ENCODE measurements at places on chromosomes 3 and 15.
A peak's percentile ranks its signal among the peaks of the same experiment; 100 is the strongest.

DNA sequence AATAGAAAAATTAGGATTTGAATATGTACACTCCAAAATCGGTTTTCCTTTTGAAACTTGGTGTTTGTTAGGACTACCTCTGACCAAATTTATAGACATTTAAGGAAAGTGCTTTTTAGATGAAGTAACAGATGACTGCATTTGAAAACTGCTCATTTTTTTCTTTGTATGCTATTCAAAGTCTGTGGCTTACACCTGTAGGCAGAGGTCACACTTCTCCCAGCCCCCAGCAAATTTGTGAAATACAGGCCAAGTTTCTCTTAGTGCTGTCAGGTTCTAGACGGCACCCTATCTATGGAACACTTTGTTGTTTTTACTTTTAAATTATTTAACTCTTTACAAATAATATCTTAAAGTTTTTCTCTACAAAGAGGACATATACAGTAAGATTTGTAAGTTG, 100.8 kb upstream of the C15orf61 start:
- DNase-seq, result no peak

DNA sequence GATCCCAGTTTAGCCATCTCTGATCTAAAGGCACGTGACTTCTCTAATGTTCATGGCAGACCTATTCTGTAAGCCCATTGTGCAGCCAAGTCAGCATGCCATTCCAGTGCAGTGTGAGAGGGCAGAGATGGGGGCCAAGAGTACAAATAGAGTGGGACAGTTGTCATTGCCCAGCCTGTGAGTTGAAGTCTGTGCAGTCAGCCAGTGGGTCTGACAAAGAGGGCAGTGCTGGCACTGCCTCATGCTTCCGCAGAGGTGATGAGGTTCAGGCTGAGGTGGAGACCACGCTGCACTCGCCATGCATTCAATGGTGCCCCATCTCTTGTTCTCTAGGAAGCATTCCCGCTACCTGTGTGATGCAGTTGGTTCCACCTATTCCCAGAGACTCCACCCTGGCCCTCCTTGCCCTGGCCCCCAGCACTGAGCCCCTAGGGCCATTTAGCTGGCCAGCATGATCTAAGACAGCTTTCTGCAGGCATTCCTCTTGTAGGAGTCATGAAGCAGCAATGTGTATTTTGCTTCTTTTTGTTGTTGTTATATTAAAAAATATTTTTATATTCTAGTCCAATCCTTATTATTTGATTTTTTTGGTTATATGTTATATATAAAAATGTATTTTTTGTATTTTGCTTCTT, 3.7 kb downstream of the MRAS start:
- DNase-seq, result no peak

- DNase-seq, result no peak
Measured at GRCh38 chr15:83592370-83593040, 61.4 kb upstream of the ADAMTSL3 start.

- no peak for DNase-seq
Measured at GRCh38 chr15:98884894-98885293, 122.7 kb downstream of the PGPEP1L start.

- DNase-seq, result no peak
Measured at GRCh38 chr3:126401611-126402160, 7.0 kb downstream of the CFAP100 start.

GRCh38 chr3:71317749-71318457, 265.6 kb downstream of the FOXP1 start:
- DNase-seq, result peak; percentile 11

DNA sequence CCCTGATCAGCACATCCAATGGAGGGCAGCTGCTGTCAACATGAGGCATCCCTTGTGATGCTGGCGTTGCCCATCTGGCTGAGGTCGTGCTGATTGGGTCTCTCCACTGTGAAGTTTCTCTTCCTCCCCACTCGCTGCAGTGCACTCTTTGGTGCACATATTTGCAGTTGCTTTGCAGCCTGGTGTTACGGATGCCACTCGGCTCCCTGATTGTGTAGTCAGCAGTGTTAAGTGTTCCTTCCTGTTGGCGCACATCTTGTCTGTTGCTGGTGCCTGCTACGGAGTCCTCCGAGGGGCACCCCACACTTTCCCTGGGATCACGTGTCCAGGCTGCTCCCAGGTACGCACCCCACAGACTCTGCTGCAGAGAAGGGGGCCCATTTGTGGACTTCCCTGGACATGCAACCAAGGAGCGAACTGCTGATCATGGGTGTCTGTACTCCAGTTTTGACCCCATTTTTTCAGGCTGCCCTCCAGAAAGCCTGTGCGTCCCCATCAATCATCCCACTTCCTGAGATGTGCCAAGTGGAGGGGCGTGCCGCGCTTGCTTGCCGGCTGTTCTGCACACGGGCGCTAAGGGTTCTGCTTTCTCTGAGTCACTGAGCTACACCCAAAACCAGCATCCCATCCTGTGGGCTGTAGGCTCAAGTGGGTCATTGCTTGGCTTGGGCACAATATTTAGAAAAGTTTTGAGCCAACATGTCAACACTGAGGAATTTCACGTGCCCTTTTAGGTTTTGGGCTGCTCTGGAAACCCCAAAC, 98.6 kb downstream of the FBLN2 start:
- no peak for DNase-seq

DNA sequence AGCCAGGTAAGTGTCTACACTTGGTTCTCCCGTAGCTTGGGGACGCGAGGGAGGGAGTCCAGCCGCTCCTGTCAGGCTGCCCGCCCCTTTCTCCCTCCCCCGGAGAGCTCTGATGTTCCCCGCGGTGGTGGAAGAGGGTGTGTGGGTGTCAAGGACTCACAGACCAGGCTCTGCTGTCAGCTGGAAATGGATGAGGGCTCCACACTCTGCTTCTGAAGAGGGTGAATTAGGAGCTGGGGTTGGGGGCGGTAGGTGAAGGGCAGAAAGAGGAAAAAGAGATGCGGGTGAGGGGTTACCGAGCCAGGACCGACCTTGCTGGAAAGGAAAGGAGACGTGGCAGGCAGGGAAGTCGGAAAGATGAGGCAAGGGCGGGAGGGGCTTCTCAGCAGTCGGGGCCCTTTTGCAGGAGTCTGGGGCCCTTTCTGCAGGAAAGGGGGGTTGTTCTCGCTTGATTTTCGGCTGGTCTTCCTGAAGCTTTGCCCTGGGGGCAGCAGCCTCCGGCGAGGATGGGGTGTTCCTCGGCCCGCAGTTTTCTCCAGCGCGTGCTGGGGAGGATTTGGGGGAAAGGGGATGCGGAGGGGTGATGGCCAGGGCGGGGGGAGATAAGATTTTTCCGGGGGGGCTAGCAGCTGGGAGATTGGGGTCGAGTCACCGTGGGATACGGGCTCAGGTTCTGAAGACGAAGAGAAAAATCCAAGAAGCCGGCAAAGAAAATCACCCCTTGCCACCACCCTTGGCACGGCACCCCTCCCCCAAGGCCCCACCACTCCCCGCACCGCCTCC, 602 bp upstream of the BAHD1 start:
- peak; percentile 20 for DNase-seq

DNA sequence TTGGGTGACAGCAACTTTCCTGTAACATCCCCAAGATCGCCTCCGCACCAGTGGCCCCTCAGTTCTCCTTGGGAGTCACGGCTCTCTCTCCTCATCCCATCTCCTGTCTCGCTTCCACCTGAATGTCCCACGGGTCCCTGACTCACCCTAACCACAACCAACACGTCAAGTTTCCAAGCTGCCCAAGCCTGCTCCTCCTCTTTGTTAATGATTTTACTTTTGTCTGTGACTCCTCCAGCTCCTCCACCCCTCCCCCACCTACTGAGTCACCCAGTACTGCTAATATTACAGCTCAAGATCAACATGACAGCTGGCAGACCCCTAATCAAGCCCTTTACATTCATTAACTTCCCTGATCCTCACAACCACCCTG, 39.3 kb downstream of the BDH1 start:
- no peak for DNase-seq

GRCh38 chr3:99895131-99895696, 77.6 kb downstream of the CMSS1 start:
- DNase-seq, result no peak

DNA sequence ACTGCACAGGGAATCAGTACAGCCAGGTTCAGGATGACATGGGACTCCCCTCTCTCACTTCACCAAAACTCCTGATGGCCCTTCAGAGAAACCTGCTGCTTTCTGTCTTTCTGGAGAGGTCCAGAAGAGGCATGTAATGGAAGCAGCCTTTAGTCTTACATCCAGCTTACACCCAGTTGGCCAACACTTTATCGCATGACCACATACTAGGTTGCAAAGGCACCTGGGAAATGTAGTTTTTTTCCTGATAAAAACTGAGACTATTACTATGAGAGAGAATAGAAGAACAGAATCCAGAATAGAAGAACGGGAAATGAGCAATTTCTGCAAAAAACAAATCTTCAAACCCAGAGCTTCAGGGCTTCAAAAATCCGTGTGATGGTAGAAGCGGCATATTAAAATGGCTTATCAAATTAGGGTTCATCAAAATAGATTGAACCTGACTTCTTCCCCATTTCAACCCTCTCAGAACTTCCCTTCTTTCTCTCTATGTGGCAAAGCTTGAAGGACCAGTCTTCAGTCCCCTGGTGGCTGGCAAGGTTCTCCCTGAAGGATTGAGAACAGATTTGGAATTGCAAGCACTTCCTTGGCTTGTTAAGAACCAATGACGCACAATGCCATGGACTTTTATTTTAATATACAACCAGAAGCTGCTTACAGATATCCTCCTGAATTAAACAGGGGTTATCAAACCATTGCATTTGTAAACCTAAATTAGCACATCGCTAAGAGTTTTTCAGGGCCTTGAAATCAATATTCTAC, 34.4 kb downstream of the CORO2B start:
- peak; percentile 39 for DNase-seq

DNA sequence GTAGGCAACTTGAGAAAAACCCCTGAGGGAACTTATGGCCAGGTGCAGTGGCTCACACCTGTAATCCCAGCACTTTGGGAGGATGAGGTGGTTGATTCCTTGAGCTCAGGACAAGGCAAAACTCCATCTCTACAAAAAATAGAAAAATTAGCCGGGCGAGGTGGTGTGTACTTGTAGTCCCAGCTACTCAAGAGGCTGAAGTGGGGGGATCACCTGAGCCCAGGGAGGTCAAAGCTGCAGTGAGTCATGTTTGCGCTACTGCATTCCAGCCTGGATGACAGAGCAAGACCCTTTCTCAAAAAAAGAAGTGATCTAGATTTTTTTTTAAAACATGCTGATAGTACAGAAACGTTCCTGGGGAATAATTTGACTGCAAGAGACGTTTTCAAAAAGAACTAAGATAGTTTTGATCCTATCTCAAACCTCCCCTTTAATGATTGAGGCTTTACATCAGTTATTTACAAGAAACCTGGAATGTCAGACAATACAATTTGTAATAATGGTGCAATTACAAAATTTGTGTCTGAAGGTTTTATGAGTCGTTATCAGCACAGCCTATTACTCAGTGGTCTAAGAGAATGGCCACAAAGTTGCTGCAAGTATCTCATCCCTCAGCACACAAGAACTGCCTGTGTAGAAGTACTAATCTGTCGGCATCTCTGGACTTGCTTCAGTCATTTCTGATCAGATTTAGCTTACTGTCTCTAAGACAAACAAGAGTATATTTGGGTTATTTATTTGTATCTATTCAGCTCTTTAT, 32.2 kb upstream of the KLHL25 start:
- no peak for DNase-seq

GRCh38 chr3:50418850-50419249, 59.5 kb upstream of the TMEM115 start:
- DNase-seq, result no peak

GRCh38 chr15:55916666-55917409, 76.6 kb downstream of the NEDD4 start:
- no peak for DNase-seq

DNA sequence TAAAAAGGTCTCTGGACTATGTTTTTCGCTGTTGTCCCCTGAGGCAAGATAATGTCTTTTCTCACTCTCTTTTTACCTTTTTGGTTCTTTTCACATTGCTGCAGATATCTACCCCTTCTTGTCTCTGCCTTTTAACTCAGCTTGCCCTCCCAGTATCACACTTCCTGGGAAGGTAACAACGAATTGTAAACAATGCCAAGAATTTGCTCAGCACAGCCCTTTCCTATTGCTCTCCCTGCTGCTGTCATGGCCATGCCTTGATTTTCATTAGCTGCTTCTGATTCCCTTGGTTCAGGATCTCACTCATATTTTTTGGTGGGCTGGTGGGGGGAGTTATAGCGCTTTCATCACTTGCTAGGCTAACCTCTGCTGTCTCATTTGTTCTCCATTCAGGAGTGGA, 123.1 kb upstream of the DPH6 start:
- DNase-seq, result no peak

DNA sequence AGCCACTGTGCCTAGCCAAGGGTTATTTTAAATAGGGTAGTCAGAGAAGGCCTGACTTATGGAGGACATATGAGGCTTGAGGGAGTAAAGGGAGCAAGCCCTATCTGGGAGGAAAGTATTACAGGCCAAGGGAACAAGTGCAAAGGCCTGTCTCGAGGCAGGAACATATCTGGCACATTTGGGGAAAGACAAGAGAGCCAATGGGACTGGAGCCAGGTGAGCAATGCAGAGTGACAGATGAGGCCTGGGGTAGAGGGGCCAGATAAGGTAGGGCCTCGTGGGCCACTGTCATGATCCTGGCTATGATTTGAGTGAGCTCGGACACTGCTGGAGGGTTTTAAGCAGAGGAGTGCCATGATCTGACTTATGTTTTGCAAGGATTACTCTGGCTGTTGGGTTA, 43.8 kb downstream of the DCP1A start:
- DNase-seq, result no peak

- no peak for DNase-seq
Measured at GRCh38 chr3:122635789-122636188, 44.9 kb upstream of the PARP14 start.

DNA sequence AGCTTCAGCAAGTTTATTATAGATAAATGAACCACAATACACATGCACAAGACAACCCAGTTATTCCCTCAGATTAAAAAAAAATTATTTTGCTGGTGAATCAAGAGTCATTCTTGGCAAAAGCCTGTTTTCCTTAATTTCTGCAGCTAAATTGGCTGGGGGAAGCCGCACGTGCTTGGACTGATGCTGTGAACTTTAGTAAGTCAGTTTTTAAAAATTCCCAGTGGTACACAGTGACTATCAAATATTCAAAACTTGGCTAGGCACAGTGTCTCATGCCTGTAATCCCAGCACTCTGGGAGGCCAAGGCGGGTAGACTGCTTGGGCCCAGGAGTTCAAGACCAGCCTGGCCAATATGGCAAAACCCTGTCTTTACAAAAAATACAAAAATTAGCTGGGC, 23.9 kb downstream of the EHD4 start:
- DNase-seq, result no peak

Data from OCI-LY7 (cell line).